ENCODE measurements at places on chromosomes 1 and 21. TPM values are rescaled to one million over a fixed set of nuclear protein-coding genes. Genes with fewer than 3 reads are reported as not detected.

The IGSF5 gene
- polyA plus RNA-seq: 0.88 TPM

The CD244 gene
- polyA plus RNA-seq: 0.19 TPM

DNA sequence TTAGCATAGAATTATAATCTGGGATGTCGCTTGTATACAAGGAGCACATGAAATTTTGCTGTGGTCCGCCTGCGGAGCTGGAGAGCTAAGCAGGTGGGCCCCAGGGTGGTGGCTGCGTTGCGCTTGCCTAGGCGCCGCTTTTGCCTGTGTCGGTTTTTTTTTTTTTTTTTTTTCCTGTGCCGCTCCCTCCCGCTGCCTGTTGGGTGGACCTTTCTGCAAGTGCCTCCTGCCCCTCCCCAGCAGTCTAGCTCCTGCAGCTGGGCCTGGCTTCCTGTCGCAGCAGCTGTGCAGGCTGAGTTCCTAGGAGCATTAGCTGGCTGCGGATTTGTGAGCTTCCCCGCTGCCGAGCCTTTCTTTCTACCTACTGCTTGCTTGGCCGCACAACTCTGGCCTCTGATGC is 20.6 kb downstream of the PYHIN1 start:
- DNase-seq: no peak

The SPATA21 gene
- 0.25 TPM for polyA plus RNA-seq

The NPPB gene
- not detected for polyA plus RNA-seq

GRCh38 chr1:153774780-153775457 is at the start of gene SLC27A3:
Gene SLC27A3 (plus strand): TSS chr1:153775407. CDS start chr1:153775498, 91 bp downstream.
- DNase-seq: no peak

GRCh38 chr1:18870957-18871356 is 11.5 kb upstream of the TAS1R2 start:
- no peak for DNase-seq

GRCh38 chr1:3009021-3009420 is 12.2 kb upstream of the ACTRT2 start:
- DNase-seq: no peak
